Sigmoid colon (tissue), 7 donors: ENCODE measurements at places on chromosomes 3 and 15. TPM values are rescaled to one million over a fixed set of nuclear protein-coding genes. Genes with fewer than 3 reads are reported as not detected.

GRCh38 chr3:100645913-100646312 is 36.5 kb downstream of the ADGRG7 start:
- no peak overlapping the region for H3K4me3 ChIP-seq
- DNase-seq: no peak
- no peaks in the 10 kb centered on the region for H3K27me3 ChIP-seq
- no peak overlapping the region for H3K27ac ChIP-seq

DNA sequence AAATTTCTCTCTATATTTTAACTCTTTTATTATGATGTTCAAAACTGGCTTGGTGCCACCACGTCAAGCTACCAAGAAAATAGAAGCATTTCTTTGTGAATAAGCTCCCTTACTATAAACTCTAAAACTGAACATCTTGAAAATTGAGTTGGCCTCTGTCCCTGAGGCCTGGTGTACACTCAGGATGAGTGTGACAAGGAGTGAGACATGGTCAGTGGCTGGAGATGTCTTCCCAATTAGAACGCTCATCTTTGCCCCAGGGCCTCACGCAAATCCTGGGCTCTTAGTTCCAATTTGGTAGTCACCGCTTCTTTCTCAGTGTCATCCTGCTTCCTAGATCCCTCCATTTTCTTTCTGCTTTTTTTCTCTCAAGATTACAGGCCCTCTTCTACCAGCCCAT is 26.2 kb downstream of the SLC2A2 start:
- peaks cover 30% of the 10 kb centered on the region for H3K4me1 ChIP-seq
- H3K4me3 ChIP-seq: no peak overlapping the region
- H3K27me3 ChIP-seq: no peaks in the 10 kb centered on the region
- no peaks in the 10 kb centered on the region for H3K36me3 ChIP-seq

DNA sequence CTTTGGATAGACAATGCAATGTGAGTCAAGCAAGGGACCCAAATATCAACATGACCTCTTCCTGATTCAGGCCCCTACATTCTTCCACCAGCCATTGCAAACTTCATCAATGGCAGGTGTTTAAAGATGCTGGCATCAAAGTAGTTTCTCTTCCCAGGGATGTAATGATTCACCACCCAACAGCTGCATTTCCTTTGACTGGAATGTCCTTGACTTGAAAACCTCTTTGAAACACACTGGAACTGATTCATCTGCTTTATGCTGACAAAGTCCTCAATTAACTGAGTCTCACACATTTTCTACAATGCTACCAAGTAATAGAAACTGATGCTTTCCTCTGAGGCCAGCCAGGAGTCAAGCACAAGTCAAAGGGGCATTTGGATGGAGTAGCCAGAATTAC is 385.5 kb downstream of the GBE1 start:
- no peak overlapping the region for H3K27ac ChIP-seq
- H3K4me1 ChIP-seq: no peaks in the 10 kb centered on the region
- H3K27me3 ChIP-seq: no peaks in the 10 kb centered on the region
- no peak for DNase-seq
- no peak overlapping the region for H3K4me3 ChIP-seq

The IL5RA gene
- under 0.01 TPM for total RNA-seq

- H3K4me3 ChIP-seq: no peak overlapping the region
- no peak overlapping the region for H3K27ac ChIP-seq
- H3K4me1 ChIP-seq: no peaks in the 10 kb centered on the region
- H3K27me3 ChIP-seq: no peaks in the 10 kb centered on the region
- no peak for DNase-seq
These were observed 82.5 kb downstream of the RFTN1 start for GRCh38 chr3:16430717-16431630.

DNA sequence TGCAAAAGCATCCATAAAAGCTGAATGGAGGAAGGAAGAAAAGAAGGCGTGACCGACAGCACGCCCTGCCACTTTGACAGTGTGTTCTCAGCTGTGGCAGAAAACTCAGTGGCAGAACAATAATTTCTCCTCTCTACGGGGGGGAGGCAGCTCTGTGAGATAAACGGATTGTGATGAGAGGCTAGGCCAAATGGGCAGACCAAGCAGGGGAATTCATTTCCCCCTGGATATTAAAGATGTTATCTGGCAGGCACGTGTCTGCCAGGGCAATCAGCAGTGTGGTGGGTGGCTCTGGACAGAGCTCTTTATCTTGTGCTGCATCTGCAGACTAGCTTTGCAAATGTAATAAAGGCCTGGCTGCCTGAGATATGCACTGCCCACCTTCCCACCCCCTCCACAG is 1.9 kb upstream of the RMDN3 start:
- no peak for DNase-seq
- H3K36me3 ChIP-seq: peaks cover under 1% of the 10 kb centered on the region
- H3K4me3 ChIP-seq: no peak overlapping the region
- peaks cover 27% of the 10 kb centered on the region for H3K4me1 ChIP-seq

DNA sequence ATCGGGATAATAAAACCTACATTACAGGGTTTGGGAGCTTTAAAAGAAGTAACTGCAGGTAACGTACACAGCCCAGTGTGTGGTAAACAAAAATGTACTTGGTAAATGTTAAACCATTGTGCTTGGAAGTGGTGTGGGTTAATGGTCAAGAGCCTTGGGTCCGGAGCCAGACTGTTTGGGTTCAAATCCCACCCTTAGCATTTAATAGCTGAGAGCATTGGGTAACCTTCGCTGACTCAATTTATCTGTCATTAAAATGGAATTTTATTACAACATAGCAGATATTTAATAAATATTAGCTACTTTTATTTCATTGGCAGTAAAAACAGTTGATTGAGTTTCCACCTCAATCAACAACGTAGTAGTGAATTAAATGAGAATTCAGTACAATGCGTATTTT is 1.5 kb downstream of the FSTL1 start:
- no peak for DNase-seq
- peak overlapping the region; percentile 94 for H3K4me3 ChIP-seq
- H3K27ac ChIP-seq: peak overlapping the region; percentile 98
- no peaks in the 10 kb centered on the region for H3K36me3 ChIP-seq
- H3K27me3 ChIP-seq: no peaks in the 10 kb centered on the region
- peaks cover 66% of the 10 kb centered on the region for H3K4me1 ChIP-seq

DNA sequence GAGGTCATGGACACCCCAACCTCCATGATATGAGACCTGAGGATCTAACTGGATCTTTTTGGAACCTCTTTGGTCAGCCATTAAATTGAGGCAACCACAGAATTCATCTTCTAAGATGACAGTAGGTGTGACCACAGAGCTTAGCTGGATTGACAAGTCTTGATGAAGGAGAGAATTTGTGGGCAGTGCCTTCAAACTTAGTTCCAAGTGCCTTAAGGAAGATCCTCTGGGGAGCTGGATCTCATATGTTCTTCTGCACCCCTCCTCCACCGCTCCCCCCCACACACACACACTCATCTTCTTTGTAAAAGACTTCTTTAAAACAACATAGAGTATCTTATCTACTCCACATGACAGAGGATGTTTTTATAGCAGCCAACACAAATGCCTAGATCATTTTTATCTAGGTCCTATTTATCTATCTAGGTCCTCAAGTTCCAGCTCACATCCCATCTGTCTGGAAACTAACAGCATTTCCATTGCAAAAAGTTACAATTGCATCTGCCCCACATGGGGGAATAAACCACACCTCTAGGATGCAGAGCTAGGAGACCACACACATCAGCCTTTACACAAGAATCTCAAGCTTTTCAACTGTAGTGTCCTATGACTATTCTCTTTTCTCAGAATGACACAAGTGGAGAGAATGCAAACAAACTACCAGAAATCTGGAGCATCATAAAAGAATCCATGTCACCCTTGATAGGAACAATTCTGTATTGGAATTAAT is 37.4 kb downstream of the WWTR1 start:
- no peaks in the 10 kb centered on the region for H3K27me3 ChIP-seq
- no peaks in the 10 kb centered on the region for H3K36me3 ChIP-seq

GRCh38 chr3:65153850-65154512 is 466.2 kb upstream of the ADAMTS9 start:
- no peaks in the 10 kb centered on the region for H3K4me1 ChIP-seq
- DNase-seq: no peak
- H3K27ac ChIP-seq: no peak overlapping the region
- no peak overlapping the region for H3K4me3 ChIP-seq
- H3K27me3 ChIP-seq: no peaks in the 10 kb centered on the region
- H3K36me3 ChIP-seq: no peaks in the 10 kb centered on the region

The GOLGA8S gene
- total RNA-seq: 0.33 TPM

The C3orf85 gene
- total RNA-seq: not detected
